NCI-H526 (cell line): ENCODE measurements at places on chromosomes 2 and 18.

DNA sequence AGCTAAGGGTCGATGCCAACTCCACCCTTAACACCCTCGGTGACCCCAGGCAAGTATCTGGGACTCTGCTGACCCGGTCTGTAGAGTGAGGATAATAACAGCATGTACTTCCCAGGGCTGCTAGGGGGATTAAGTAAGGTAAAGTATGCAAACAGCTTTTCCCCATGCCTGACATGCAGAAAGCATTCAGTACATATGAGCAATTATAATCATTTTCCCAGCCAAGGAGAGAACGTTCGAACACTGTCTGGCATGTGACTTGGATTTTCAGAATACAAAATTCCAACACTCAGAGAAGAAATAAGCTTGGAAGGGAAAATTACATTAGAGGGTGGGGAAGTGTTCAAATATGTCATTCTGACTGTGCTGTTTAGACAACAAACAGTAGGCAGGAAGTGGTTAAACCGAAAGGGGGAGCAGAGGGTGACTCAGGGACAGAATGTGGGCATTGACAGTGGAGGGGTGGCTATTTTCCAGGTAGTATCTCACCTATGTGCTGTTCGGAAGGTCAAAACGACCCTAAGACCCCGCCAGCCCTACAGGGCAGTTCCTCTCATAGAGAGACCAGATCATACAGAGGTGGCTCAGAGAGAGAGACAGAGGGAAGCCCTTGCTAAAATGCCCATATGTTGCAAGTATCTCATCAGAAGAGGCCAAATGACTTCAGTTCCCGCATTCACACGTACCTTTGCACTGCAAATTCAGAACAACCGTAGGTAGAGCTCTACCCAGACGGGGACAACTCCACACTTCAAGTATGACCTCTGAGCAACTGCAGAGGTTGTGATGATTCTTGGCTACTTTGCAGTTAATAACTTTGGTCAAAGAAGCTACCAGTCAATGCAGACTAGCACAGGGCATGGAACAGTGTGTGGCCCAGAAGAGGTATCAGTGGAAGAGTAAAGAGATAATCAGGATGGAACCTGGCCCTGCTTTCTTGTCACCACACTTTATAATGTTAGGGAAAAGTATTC lies 14.8 kb downstream of the ASPRV1 start:
- no peak for DNase-seq

DNA sequence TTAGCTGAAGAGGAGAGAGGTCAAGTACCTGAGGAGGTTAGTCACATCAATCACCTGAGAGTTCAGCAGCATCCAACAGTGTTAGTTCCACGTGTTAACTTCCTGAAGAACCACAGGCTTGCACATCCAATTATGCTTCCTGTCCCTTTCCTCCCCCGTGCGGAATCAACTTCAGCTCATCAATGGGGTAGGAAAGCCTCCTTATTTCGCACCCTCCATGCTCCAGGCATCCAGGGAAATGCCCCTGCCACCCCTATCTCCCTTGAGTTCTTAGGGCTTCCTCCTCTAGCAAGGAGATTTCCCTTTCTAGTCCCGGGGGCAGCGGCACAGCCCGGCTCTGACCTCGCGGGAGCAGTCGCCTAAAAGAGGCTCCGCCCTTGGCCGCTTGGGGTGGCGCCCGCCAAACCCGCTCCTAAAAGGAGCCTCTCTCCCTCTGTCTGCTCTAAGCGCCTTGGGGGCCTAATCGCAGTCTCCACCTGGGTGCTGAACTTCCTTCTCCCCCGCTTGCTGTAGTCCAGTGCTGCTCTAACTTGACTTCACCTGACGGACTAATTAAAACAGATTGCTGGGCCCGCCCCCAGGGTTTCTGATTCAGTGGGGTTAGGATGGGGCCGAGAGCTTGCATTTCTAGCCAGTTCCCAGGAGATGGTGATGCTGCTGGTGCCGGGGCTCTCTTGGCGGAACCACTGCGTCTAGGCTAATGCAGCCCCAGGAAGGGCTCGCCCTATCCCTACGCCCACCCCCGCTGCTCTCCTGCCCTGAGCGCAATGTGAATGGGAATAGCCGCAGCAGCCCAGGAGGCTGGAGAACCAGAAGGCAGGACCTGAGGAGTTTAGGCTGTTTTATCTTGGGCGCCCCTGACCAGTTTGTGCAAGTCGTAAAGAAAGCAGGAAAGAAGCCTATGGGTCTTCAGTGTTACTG lies 3.4 kb upstream of the TET3 start:
- peak; percentile 44 for DNase-seq

DNA sequence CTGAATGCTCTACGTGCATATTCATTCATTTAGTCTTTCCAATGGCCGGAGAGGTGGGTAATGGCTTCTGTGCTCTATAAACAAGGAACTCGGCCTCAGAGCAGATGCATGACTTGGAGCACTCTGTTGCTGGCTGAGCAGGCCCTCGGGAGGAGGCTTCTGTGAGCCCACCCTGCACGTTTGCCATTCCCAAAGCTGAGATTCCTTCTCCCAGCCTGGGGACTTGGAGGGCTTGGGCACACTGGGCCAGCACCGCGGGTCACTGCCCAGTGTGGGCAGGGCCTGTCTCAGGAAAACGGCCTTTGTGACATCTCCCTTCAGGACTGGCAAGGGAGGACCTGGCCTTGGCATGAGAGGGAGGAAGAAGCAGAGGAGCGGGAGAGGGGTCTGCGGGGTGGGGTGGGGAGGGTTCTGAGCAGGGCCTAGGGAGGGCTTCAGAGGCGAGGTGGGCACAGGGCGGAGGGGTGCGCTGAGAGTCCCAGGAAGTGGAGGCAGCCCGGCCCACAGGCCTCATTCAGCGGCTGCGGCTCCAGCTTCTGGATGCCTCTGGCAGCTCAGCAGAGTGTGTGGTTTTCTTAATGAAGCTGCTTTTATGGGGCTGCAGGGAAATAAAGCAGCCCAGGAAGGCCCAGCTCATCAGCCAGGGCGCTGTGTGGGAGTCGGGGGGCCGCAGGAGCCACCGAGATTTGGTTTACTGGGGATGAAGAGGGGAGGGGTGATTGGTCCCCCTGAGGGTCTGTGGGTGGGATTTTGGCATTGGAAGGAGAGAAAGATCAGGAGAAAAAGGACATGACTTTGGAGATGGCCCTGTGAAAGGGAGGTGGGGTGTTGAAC lies 51.7 kb upstream of the OTOF start:
- no peak for DNase-seq

GRCh38 chr2:8753609-8754008 lies 71.8 kb downstream of the ID2 start:
- DNase-seq: no peak

GRCh38 chr18:23950644-23951043 lies 63.9 kb upstream of the TTC39C start:
- DNase-seq: no peak
